ENCODE measurements at places on chromosomes 2 and 18.

- no peak for DNase-seq
These were observed 61.0 kb upstream of the DTNA start for GRCh38 chr18:34649080-34649479.

- DNase-seq, result no peak
These were observed 125.3 kb downstream of the TCF4 start for GRCh38 chr18:55462652-55463051.

DNA sequence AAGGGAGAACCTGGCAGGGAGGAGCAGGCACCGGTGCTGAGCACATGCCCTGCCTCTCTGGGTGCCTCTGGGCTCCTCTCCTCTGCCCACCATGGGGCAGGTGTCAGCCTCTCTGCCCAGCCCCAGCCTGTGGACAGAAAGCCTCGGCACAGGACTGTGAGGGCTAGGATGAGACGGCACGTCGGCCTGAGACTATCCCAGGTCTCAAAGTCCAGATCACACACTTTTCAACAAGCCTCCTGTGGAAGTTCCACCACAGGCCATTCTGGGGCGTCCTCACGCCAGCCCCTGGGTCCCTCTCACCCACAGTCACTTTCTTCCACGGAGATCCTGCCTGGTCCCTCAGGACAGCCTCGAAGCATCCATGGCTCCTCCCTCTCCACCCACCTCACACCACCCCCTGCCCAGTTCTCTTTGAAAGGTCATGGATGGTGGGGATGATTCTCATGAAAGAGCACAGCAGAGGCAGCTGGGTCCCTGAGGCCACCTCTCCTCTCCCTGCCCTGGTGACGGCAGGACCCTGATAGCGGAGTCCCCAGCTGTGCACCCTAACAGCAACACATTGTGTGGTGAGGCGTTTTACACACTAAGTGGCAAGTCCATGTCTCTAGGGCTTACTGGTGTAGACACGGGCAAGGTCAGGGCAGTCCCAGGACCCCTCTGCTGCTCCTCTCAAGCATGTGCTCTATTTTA, 569.4 kb upstream of the SALL3 start:
- no peak for DNase-seq

DNA sequence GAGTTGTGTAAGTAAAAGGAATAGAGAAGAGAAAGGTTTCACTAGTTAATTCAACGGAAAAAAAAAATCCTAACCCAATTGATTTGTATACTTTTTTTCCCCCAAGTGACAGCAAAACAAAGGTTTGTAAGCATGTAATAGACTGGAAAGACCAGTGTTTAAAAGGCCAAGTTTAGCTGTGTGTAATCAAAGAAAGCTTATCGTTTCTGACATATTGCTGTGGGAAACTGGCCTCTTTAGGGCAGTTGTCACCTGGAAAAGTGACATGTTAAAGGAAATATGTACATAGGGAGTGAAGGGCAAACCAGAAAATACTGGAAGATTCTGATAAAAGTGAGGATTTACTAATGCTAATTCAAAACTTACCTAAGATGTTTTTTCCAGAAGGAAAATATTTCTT, 45.9 kb upstream of the EPHA4 start:
- DNase-seq, result no peak

- DNase-seq, result no peak
These were observed 25.9 kb upstream of the FAHD2A start for GRCh38 chr2:95376311-95377215.

- DNase-seq, result no peak
These were observed 175.1 kb downstream of the ZFP36L2 start for GRCh38 chr2:43051338-43051737.

GRCh38 chr2:226011716-226012450, 612.4 kb downstream of the NYAP2 start:
- DNase-seq, result no peak

DNA sequence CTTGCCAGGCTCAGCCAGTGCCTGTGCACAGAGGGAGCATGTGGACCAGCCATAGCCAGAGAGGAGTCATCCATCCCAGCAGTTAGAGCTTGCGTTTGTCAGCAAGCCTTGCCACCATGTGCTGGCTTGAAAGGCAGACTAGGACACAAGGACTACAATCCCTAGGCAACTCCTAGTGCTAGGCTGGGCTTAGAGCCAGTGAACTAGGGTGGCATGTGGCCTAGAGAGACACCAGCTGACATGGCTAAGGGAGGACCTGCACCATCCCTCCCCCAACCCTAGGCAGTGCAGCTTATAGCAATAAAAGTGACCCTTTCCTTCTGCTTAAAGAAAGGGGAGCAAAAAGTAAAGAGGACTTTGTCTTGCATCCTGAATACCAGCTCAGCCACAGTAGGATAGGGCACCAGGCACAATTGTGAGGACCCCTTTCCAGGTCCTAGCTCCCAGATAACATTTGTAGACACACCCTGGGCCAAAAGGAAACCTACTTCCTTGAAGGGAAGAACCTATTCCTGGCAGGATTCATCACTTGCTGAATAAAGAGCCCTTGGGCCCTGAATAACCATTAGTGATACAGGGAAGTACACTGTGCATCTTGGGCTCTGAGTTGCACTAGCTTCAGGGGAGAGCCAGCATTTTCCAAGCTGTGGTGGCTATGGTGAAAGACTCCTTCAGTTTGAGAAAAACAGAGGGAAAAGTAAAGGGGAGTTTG, 38.7 kb upstream of the UXS1 start:
- DNase-seq, result no peak

Measured in GOT3 (cell line).